ENCODE measurements at places on chromosomes 4 and X.
A peak's percentile ranks its signal among the peaks of the same experiment; 100 is the strongest.

- DNase-seq, result no peak
These were observed 87.4 kb upstream of the CT45A1 start for GRCh38 chrX:135625995-135626394.

GRCh38 chrX:93264261-93265002 lies 408.9 kb downstream of the NAP1L3 start:
- DNase-seq, result no peak

- DNase-seq, result no peak
These were observed 145.7 kb downstream of the FBXW7 start for GRCh38 chr4:152390216-152390615.

GRCh38 chrX:7904562-7904961 lies 22.7 kb downstream of the PNPLA4 start:
- no peak for DNase-seq

DNA sequence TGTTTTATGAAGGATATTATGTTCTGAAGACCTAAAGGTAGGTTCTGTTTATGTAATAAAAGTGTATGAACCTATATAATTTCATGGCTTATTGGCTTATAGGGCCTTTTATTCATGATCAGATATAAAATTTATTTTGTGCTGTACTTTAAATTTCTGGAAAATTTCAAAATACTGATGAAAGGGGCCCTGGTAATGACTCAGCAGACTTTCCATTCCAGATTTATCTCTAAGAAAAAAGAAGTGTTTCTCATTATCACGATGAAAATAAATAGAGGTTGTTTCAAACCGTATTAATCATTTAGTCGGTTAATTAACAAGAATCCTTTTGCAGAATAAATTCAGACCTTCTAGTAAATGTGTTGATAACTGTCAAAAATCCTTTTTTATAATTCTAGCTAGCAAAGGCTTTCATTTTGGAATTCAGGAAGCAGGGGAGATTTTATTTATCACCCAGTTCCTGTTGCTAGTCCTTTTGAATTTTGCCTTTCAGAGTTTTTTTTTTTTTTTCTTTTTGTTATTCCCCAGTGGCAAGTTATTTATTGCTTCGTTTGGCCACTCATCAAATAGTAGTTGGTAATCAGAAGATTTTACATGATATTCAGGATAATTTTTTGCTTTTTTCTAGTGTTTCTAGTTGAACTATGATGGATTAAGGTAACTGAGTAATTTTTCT lies 5.4 kb upstream of the TAPT1 start:
- no peak for DNase-seq

DNA sequence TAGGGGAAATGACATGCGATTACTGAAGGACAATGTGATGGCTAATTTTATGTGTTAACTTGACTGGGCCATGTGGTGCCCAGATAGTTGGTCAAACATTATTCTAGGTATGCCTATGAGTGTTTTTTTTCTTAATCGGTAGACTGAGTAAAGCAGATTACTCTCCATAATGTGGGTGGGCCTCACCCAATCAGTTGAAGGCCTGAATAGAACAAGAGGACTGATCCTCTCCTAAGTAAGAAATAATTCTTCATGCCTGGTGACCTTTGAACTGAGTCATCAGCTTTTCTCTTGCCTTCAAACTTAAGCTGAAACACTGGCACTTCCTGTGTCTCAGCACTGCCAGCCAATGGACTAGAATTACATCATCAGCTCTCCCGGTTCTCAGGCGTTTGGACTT lies 164.0 kb upstream of the FGF13 start:
- no peak for DNase-seq

DNA sequence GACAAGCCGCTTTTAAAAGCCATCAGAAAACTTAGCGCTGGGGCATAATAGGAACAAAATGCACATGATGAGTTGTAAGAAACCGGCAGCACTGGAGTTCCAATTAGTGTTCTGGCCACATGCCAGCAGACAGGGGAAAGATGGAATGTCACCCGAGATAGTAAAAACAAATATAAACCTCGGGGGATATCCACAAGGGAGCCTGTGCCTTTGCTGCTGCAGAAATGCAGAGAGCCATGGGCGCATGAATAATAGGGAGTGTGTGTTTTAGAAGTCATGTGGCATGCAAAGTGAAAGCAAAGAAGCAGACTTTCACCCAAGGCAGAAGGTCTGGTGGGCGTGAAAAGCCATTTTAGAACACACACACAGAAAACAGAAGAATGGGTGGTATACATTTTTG lies 19.1 kb downstream of the GPRASP3 start:
- DNase-seq, result no peak

GRCh38 chr4:156615066-156615531 lies 356.5 kb downstream of the PDGFC start:
- peak; percentile 2 for DNase-seq

GRCh38 chr4:153098427-153098826 lies 105.8 kb upstream of the TRIM2 start:
- no peak for DNase-seq

DNA sequence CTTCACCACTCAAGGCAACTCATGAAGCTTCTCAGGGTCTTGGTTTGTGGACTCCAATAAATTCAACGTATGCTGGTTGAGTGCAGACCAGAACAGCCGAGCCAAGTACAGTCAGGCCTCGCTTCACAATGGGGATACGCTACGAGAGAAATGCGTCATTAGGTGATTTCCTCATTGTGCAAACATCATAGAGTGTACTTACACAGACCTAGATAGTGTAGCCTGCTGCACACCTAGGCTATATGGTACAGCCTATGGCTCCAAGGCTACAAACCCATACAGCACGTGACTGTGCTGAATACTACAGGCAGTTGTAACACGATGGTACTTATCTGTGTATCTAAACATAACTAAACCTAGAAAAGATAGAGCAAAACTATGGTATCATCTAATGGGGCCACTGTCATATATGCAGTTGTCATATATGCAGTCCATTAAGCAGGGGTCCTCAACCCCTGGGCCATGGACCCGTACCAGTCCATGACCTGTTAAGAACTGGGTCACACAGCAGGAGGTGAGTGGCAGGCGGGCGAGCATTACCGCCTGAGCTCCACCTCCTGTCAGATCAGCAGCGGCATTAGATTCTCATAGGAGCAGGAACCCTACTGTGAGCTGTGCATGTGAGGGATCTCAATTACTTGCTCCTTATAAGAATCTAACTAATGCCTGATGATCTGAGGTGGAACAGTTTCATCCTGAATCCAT lies 31.5 kb downstream of the RTL5 start:
- no peak for DNase-seq

- no peak for DNase-seq
These were observed 1109.0 kb upstream of the IGFBP7 start for GRCh38 chr4:58219179-58219578.

GRCh38 chr4:70531981-70532380 lies 13.6 kb downstream of the AMTN start:
- DNase-seq, result no peak

- no peak for DNase-seq
These were observed 359.6 kb upstream of the NOCT start for GRCh38 chr4:138655985-138656384.

GRCh38 chr4:73816814-73817213 lies 19.7 kb upstream of the CXCL6 start:
- peak; percentile 8 for DNase-seq

DNA sequence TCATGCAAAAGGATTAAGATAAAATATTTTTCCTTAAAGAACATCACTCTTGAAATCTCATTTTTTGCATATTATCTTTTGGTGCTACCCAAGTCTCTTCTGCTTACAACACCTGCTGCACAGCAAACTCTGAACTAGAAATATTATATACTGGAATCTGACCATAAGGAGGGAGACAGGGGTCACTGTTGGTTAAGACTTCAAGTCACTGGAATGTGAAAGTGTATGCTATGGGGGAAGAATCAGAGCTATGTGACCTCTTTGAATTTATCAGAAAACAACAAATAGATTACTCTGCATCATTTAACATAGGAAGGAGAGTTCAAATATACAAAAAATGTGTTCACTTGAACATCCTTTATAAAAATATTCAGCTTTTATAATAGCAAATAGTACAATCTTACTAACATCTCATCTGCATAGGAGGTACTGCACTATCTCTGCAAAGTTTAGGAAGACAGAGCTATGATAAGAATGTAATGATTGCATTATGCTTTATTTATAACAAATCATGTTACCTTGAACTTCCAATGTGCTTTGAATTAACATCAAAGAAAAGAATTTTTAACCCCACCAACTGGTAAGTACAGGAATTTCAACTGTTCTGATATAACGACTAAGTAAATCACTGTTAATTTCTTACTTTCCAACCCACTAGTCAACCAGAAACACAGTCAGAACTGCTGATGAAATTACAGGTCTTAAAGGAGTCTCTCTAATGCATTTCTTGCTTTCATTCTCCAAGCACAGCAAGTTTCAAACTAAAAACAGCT lies 69.8 kb downstream of the ZNF827 start:
- no peak for DNase-seq

DNA sequence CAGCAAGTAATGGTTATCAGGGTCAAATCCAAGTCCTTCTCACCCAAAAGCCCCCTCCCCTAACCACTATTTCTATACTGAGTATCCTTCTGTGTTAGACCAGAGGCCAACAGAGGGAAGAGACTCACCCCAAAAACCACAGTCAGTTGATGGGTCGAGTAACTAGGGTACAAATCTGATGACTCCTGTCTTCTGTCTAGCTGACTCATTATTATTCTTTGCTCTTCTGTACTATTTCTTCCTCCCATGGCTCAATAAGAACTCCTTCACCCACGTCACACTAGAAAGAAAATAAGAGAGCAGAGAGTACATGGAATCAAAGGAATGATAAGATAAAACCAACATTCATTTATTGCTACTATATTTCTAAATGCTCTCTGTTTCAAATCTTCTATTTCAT lies 2.0 kb downstream of the RAB40A start:
- no peak for DNase-seq

DNA sequence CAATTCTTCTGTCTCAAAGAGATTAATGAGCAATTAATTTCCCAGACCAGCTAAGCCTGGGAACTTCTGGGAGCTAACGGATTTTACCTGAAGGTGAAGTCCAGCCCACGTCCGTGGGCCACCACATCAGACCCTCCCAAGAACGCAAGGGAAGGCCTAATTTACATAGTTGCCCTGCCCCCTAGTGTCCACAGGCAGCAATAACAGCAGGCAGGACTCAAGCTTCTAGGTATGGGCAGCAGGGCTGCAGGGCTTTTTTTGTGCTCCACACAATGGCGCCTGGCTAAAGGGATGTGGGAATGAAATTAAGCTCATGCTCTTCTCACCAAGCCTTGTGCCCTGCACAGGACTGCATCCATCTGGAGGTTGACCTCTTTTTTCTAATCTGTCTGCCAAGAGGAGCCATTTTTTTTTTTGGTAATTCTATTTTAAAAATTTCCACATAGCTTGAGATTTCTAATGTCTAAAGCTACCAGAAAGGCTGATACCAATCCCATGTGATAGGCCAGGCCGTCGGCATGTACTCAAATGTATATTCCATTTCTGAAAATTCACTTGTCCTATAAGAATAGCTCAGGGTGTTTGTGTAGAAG lies 111.9 kb upstream of the TMEM164 start:
- DNase-seq, result peak; percentile 71

- no peak for DNase-seq
These were observed 66.4 kb downstream of the DIPK2B start for GRCh38 chrX:45134315-45134731.

- DNase-seq, result peak; percentile 29
These were observed 10.9 kb downstream of the MTMR1 start for GRCh38 chrX:150704030-150704613.

DNA sequence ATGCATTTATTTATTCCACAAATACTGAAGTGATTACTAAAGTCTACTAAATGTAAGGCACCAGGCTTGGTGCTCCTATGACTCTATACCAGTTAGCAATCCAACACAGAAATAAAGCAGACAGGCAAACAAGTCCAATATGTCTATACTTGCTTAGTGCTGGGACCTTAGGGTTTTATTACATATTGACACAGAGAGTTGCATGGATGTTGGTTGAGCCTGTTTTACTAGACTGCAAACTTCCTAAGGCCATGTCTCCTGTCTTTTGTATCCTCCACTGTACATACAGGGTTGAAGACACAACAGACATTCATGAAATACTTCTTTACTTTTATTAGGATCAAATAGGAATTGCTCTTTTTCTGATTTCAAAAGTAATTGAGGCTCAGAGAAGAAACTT lies 69.0 kb downstream of the LNX1 start:
- DNase-seq, result no peak

DNA sequence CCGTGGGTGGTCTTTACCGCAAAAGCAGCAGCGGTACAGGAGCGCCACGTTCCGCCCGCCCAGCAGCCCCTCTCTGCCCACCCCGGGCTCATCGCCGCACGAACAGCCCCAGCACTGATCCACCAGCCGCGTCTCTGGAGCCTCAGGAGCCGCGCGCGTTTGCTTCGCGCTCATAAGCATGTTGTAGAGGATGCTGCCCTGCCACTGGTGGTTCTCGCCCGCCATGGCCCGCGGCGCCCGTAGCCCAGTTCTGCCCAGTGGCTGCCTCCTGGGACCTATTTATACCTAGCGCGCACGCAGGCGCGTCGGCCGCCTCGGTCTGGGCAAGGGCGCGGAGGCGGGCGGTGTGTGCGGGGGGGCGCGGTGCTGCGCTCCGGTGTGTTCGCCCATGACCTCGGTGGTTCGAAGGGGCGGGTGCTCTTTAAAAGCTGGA lies at the start of gene NR0B1:
Gene NR0B1 (minus strand): TSS at position 252 of the 433 bp plus-strand sequence. CDS start 27 bp downstream, at position 225.
- peak; percentile 9 for DNase-seq

GRCh38 chr4:105560421-105560848 lies 8.0 kb downstream of the ARHGEF38 start:
- DNase-seq, result no peak

DNA sequence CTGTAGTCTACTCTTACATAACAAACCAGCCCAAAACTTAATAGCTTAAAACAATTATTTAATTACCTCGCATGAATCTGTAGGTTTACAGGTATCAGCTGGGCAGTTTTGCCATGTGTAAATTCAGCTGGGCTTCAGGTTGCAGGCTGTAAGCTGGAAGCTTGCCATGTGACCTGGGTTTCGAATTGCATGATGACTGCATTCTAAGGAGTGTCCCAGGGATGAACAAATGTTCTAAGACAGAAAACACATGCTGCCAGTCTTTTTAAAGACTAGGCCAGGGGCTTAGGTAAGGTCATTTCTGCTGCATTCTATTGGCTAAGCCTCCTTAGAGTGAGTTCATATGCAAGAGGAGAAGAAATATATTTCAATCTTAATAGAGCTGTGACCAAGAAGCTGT lies 44.8 kb downstream of the GRIA2 start:
- DNase-seq, result no peak

GRCh38 chr4:135900956-135901355 lies 1631.3 kb downstream of the PCDH18 start:
- no peak for DNase-seq

GRCh38 chrX:10239611-10240064 lies 82.9 kb downstream of the CLCN4 start:
- no peak for DNase-seq

- DNase-seq, result no peak
These were observed 14.0 kb upstream of the PHKA2 start for GRCh38 chrX:18997916-18998315.

- DNase-seq, result no peak
These were observed 19.4 kb downstream of the SEPTIN11 start for GRCh38 chr4:76968937-76969336.

GRCh38 chrX:134258202-134258601 lies 21.2 kb downstream of the CCDC160 start:
- DNase-seq, result no peak

All from body of pancreas (tissue), 4 donors.